ENCODE measurements at places on chromosomes 3 and 15.

DNA sequence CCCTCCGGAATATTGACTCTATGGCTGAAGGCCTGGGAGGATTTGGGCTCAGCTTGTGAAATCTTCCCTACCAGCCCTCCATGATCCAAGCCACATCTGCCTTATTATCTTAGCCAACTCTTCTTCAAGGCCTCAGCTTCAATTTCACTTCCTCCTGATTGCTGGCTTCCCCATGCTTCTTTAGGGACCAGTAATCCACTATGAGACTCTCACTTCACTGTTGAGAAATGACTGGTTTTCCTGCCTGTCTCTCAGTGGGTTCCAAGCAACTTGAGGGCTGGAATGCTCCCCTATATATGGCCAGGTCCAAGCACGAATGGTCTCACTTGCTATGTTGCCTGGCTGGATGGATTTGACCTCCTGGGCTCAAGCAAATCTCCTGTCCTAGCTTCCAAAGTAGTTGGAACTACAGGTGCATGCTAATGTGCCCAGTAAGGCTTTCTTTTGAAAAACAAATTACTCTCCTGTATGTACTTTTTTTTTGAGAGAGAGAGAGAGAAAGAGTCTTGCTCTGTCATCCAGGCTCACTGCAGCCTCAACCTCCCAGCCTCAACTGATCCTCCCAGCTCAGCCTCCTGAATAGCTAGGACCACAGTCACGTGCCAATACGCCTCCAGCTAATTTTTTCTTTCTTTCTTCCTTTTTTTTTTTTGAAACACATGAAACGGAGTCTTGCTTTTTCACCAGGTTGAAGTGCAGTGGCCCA is 7.9 kb upstream of the PIK3CB start:
- no peak for DNase-seq

DNA sequence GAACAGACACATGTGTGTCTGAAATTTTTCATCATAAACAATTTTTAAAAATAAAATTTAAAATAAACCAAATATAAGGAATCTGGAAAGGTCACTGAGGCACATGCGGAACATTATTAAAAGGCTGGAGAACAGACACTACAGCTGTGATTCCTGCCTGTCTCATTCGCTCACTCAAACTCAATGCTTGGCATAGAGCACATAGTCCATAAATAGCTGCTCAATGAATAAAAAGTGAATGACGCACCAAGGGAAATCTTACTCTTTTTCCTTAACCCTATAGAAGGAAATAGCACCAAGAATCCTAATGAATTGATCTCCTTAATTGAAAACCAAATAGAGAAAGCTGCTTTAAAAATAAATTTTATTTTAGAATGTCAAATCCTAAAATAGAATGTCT is 98.4 kb downstream of the FSIP1 start:
- no peak for DNase-seq

- no peak for DNase-seq
These were observed 100.8 kb upstream of the CHMP2B start for GRCh38 chr3:87126321-87126720.

- no peak for DNase-seq
These were observed 129.9 kb downstream of the RORA start for GRCh38 chr15:61099020-61099810.

- DNase-seq: no peak
These were observed 9.1 kb downstream of the CD80 start for GRCh38 chr3:119550192-119550910.

DNA sequence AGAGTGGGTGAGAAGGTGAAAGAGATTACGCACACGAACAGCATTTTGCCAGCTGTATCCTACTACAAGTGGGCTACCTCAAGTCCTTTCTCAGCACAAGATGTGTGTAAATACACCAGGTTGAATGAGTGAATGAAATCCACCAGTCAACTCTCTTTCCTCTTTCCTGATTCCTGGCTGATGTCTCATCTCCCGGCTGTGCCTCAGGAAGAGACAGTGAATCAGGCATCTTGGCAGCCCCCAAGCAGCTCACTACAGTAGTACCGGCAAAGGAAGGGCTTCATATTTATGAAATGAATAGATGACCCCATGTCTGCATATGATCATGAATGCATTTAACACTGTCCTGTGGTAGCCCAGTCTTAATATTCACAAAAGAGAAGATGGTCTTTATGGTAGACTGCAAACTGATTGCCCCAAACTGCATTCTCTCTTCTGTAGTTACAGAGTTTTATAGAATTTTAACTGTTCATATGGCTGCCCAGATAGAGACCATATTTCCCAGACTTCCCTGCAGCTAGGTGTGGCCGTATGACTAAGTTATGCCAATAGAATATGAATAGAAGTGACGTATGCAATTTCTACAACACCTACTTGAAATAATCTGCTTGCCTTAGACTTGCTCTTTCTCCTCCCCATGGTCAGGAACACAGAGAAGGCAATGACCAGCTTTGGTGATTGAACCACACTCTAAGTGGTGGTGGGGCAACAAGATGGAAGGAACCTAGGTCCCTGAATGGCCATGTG is 22.7 kb downstream of the MGLL start:
- no peak for DNase-seq

DNA sequence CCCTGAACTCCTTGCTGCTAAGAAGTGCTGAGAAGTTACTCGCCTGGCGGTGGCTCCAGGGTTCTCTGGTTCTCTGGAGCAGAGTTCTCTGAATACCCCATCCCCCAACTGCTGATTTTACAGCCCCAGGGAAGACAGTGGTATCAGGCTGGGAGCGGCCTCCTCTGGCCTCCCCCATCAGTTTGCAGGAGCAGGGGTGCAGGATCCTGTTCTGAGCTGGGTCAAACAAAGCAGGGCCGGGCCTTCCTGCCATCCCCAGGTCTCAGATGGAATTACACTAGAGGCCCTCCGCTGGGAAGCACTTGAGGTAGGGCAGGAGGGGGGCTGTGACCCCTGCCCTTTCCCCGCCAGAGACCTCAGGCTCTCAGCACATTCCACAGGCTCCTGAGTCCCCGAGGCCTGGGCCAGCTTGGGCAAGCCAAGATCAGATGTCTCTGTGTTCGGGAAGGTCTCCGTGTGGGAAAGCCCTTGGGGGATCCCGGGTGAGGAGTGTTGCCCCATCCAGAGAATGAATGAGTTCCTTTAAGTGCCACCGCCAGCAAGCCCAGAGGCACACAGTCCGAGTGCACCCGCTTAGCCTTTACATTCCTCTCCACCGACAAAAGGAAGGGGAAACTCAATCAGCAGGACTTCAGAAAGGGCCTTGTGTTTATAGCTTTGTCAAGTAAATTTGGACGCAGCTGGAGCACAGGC is 149.9 kb downstream of the LRRK1 start:
- no peak for DNase-seq

- no peak for DNase-seq
These were observed 217.3 kb downstream of the TBC1D2B start for GRCh38 chr15:77860071-77860691.
